ENCODE measurements at places on chromosomes 6 and 20.
A peak's percentile ranks its signal among the peaks of the same experiment; 100 is the strongest.

GRCh38 chr6:44004136-44004535 lies 123.1 kb downstream of the MRPL14 start:
- no peak for DNase-seq

- DNase-seq: no peak
Observed at GRCh38 chr20:48175261-48175660, 390.0 kb upstream of the SULF2 start.

DNA sequence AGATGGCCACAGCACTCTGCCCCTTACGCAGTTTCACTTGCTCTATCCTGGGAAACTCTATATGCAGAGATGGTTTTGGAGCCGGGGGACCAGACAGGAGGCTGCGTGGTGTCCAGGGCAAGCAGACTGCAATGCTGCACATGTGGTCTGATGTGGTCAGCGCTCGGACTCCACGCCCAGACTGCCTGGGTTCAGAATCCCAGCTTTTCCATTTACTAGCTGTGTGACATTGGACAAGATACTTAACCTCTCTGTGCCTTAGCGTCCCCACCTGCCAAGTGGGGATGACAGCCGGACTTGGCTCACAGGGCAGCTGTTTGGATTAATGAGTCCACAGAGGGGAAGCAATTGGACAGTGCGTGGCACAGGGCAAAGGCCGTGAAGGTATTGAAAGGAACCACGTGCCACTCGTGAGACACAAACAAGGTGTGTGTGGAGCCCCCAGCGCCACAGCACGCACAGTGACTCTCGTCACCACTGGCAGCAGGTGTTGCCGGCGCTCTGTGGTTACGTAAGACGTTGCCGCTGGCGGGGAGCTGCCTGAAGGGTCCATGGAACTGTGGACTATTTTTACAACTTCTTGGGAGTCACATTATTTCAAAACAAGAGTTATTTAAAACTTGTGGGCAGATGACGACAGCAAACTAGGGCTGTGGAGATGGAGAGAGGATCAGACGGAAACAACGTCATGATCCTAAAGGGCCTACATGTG lies 201.4 kb downstream of the PREX1 start:
- no peak for DNase-seq

DNA sequence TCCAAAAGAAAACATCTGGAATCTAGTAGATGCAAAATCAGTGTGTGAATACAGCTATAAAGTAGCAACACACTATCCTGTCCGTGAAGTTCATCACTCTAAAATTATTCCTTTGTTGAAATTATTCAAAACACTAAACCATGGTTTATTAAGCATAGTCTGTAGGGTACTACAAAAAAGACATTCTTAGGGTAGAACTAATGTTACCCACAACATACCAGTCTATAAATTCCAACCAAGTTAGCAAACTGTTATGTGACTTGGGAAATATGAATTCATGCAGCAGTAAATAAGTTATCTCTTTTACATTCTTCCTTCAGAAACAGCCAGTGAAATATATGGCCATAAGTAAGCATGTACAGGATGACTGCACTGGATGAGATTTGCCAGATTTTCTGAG lies 580.3 kb upstream of the ADGRB3 start:
- no peak for DNase-seq

DNA sequence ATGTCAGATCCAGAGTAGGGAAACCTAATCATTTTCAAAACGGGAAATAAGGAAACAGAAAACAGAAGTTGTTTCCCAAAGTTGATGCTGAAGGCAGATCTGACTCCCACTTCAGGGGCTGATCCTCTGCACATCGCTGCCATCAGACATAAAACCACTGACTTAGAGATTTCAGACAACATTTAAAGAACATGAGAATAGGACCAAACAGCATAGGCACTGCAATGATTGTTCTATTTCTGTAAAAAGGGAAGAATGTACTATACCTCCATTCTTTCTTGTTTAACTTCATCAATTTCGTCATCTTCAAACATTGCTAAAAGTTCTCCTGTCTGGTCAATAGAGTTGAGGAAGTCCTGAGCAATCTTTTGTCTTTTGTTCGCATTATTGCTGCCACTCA lies 324.7 kb upstream of the RUNX2 start:
- DNase-seq: no peak

DNA sequence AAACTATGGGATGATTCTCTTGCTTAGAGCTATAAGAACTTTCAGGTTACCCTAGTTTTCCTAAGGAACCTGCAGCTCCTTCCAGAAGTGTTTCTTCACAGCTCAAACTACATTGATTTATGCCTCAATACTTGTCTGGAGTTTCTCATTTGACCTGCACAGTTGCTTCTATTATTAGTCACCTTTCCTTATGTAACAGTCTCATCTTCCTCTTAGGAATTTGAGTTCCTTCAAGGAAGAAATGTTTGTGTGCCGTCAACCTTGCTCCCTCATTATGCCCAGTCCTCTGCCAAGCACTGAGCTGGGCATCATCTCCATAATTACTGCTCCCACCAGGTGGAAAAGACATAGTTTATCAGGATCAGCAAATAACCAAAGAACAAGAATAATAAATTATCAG lies 466.4 kb downstream of the PKHD1 start:
- no peak for DNase-seq

DNA sequence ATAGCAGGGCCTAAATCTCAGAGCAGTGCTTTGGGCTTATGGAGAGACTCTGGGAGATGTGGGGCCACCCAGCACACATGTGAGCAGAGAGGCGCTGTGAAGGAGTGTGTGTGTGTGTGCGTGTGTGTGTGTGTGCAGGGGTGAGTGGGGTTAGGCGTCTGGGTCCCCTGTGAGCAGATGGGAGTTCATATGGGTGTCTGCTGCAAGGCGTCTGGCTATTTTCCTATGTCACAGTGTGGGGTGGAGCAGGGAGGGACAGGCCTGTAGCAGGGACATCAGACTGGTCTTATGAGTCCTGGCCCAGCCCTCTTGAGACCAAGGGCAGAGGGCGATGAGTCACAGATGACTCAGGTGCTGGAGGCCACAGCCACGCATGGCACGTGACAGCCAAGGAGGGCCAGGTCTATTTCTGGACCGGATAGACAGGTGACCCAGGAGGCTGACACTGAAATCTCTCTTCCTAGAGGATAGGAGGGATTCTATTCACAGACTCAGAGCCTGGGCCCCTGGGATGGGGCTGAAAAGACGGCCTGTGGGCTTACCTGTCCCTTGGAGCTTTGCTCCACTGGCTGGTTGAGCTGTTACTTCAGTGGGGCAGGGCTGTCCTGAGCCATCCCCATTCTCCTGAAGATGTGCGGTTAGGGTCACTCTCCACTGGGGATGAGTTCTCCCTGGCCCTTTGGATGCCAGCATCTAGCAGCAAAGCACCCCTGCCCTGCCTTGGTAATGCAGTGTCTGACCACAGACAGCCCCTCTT lies 28.9 kb downstream of the VEGFA start:
- DNase-seq: no peak

DNA sequence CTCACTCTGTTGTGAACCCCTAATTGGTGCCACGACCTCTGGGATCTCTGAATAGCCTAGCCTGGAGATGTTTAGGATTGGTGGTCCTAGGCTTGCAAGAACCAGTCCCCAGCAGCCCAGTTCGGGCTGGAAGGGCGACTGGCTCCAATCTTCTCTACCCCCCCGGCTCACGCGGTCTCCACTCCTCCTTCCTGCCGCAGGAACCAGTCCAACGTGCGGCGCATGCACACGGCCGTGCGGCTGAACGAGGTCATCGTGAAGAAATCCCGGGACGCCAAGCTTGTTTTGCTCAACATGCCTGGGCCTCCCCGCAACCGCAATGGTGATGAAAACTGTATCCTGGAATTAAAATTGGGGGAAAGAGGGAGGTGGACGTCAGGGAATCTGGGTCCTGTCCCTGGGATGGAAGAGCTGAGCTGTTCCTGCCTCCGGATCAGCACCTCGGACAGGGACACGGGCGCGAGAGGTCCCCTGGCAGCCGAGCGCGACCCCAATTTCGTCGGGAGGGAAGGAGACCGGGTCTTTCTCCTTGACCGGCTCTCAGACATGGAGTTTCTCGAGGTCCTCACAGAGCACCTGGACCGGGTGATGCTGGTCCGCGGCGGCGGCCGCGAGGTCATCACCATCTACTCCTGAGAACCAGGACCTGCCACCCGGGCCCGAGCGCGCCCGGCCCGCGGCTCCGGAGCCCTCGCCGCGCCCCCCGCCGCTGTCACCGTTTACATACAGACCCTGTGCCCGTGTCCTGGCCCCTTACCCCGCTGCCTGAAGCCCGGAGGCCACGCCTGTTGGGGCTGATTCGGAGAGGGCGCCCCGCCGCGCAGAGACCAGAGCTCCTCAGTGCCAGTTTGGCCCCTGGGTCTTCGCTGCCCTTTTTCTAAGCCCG lies 28.2 kb downstream of the SLC12A5 start:
- no peak for DNase-seq

DNA sequence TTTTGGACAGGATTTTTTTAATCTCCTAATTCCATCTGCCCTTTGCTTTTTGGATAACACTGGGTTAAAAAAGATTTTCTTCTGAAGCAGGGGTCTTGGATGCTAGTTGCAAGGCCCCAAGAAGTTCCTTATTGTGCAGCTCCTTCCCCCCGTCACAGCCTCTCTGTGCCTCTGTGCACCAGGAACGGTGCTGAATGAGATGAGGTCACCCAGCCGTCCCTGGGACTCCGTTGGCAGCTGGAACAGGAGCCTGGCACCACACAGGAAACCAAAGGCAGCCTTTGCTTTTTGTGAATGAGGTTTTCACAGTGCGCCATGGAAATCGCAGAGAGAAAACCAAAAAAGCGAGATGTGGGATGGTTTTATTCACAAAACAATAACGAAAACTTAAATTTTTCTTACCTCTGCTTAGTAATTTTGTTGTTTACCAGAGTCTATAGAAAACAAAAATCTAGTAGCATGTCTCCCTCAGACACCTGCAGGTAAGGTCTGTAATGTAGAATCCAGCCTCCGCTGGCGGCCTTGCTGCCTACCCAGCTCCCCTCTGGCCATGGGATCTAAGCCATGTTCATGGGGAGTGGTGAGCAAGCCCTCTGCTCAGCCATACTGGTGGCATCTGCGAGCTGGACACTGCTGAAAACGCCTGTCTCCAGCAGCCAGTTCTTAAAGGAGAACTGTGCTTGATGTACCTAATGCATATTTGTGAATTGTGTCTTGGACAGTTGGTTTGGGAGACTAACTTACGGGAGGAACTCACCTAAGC lies 40.4 kb upstream of the SYNJ2 start:
- DNase-seq: no peak

- DNase-seq: no peak
Observed at GRCh38 chr20:62603021-62603906, 39.0 kb upstream of the SLCO4A1 start.

DNA sequence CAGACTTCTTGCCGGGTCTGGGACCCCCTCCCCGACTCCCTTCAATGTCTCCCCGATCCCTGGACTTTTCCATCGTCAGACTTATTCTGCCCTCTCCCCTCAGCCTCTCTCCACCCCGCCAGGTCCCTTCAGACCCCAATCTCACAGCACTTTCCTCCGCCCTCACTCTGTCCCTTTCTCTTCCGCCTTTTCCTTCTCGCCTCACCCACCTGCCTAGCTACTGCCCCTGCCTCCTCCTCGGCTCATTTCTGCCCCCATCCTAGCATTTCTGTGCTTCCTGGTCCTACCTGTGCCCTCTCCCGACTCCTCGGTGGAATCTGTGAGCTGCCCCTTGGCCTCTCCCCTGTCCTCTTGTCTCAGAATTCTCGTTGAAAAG lies 616 bp downstream of the CHMP4B start:
- DNase-seq: no peak

GRCh38 chr6:143705569-143705968 lies 27.8 kb downstream of the PHACTR2 start:
- DNase-seq: no peak

DNA sequence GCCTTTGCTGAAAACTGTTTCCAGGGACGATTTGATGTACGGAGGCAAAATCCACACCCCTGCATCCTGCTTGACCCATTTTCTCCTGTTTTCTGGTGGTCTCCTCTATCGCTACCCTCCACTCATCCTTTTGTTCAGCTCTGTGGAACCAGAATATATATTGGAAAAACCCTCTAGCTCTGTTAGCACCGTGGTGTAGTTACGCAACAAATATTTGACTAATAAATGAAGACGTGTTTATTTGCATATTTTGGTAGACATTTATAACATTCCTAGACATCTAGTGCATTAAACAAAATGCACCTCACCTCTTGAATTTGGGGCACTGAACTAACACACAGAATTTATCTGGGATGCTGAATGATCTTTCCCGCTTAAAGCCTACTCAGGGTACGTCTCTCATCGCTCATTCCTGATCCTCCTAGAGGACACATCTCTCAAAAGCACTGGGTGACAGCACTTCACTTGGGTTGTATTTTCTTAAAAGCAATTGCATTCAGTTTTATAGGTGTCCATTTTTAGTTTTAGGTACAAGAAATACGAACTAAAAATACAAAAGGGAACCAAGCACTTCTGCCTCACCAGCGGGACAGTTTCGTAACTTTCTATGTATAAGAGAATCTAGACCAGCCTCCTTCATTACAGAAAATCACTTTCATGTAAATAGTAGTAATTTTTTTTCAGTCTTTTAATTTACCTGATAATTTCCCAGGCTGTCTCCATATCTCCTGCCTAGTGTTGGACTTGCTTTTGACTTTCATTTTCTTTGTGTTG lies 59.2 kb downstream of the SNRNP48 start:
- no peak for DNase-seq

- DNase-seq: peak; percentile 12
Observed at GRCh38 chr20:51750037-51750769, 18.0 kb downstream of the ATP9A start.

DNA sequence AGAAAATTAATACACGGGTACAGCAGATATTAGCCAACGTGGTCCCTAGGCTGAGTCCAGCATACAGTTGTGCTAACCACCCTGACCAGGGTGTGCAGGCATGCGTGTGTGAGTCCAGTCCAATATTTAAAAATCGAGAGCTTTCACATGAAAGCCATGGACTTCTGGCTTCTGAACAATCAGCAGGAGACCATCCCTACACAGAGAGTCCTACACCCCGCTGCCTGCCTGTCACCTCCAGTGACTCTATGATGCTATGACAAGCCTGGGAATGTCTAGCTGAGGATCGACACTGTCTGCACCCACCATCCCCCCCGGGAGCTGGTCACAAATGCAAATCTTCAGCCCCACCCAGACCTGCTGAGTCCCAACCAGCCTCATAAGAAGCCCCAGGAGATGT lies 7.9 kb downstream of the ACSS1 start:
- DNase-seq: no peak

GRCh38 chr6:153131037-153131981 lies at the start of gene RGS17:
TSS of gene RGS17 (minus strand) at chr6:153131282. CDS start at chr6:153044018, 87,264 bp downstream.
- DNase-seq: peak; percentile 34

- DNase-seq: no peak
Observed at GRCh38 chr20:48790473-48791003, 37.3 kb downstream of the PREX1 start.

DNA sequence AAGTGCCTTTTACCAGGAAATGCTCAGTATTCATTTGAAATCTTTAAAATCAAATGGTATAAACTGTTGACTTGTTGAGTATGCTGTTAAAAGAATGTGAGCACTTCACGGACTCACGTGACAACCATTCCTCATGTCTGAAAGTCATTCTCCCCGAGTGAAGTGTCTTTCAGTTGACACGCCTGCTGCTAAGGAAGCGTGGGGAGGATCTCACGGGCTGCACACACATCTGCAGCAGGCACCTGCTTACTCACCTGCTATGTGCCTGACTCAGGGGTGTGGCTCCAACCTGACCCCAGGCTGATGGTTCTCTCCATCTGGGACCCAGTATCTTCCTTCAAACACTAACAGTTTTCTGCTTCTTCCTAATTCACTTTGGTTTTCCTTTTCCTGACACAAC lies 32.7 kb downstream of the WDR27 start:
- DNase-seq: no peak
